Panc1 (cell line): ENCODE measurements at places on chromosomes 6 and 20. TPM values are rescaled to one million over a fixed set of nuclear protein-coding genes. Genes with fewer than 3 reads are reported as not detected.

The UBE2C gene
- 173 TPM for total RNA-seq

GRCh38 chr6:72132851-72133250 lies 246.5 kb downstream of the RIMS1 start:
- H3K36me3 ChIP-seq = no peaks in the 10 kb centered on the region
- no peak overlapping the region for H3K27ac ChIP-seq
- no peak overlapping the region for H3K4me3 ChIP-seq
- H3K4me1 ChIP-seq = no peaks in the 10 kb centered on the region

- DNase-seq = no peak
- no peaks in the 10 kb centered on the region for H3K36me3 ChIP-seq
- no peak overlapping the region for H3K27ac ChIP-seq
- no peaks in the 10 kb centered on the region for H3K27me3 ChIP-seq
- no peak overlapping the region for H3K4me3 ChIP-seq
- peaks cover 7% of the 10 kb centered on the region; the same call in 1 of the 2 replicates for H3K4me1 ChIP-seq
Observed at GRCh38 chr6:56659721-56660380, 17.2 kb upstream of the DST start.

GRCh38 chr20:62996596-62996982 lies 10.2 kb downstream of the BHLHE23 start:
- no peaks in the 10 kb centered on the region for H3K36me3 ChIP-seq
- DNase-seq = no peak
- H3K27ac ChIP-seq = no peak overlapping the region
- no peak overlapping the region for H3K4me3 ChIP-seq
